ENCODE measurements at places on chromosomes 13 and 19. TPM values are rescaled to one million over a fixed set of nuclear protein-coding genes. Genes with fewer than 3 reads are reported as not detected.

PVR gene
- total RNA-seq: 52.1 TPM

LRRC4B gene
- not detected for total RNA-seq

LYPD5 gene
- 2.6 TPM for total RNA-seq

MAP4K1 gene
- 6.8 TPM for total RNA-seq

WASF3 gene
- 0.20 TPM for total RNA-seq

IL4I1 gene
- total RNA-seq: not detected

ICAM5 gene
- 19.2 TPM for total RNA-seq

LIN37 gene
- total RNA-seq: 17.0 TPM

OR7C1 gene
- not detected for total RNA-seq

GRCh38 chr19:42519108-42519507 lies 9.2 kb downstream of the CEACAM1 start:
- H3K4me1 ChIP-seq: no peaks in the 10 kb centered on the region
- no peaks in the 10 kb centered on the region for H3K27me3 ChIP-seq
- H3K4me3 ChIP-seq: no peak overlapping the region
- no peak for DNase-seq
- H3K36me3 ChIP-seq: no peaks in the 10 kb centered on the region

GRCh38 chr13:23488442-23488841 lies 54.9 kb upstream of the SACS start:
- no peaks in the 10 kb centered on the region for H3K36me3 ChIP-seq
- H3K27ac ChIP-seq: no peak overlapping the region
- no peak overlapping the region for H3K4me3 ChIP-seq
- DNase-seq: peak; percentile 67

- H3K27me3 ChIP-seq: no peaks in the 10 kb centered on the region
- no peaks in the 10 kb centered on the region for H3K36me3 ChIP-seq
- DNase-seq: peak; percentile 79
These were observed 1.1 kb downstream of the CAPS start for GRCh38 chr19:5914946-5915781.

- no peaks in the 10 kb centered on the region for H3K27me3 ChIP-seq
- H3K27ac ChIP-seq: no peak overlapping the region
- no peak overlapping the region for H3K4me3 ChIP-seq
- no peaks in the 10 kb centered on the region for H3K4me1 ChIP-seq
- no peaks in the 10 kb centered on the region for H3K36me3 ChIP-seq
- DNase-seq: no peak
These were observed 815.4 kb downstream of the DACH1 start for GRCh38 chr13:71051573-71051972.

DNA sequence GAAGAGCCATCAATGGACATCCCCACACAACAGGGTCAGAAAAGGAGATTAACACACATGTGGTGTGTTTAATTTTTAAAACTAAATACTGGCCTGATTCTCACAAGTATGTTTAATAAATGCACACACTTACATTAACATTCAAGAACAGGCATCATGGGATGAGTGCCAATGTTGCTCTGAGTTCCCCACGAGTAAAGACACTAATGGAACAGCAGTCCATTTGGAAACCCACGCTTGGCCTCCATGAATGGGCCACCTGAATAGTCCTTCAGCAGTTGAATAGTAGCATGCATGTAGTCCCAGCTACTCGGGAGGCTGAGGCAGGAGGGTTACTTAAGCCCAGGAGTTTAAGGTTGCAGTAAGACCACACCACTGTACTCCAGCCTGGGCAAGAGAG lies 195.2 kb upstream of the IPO5 start:
- DNase-seq: no peak
- no peaks in the 10 kb centered on the region for H3K36me3 ChIP-seq
- no peak overlapping the region for H3K27ac ChIP-seq

DNA sequence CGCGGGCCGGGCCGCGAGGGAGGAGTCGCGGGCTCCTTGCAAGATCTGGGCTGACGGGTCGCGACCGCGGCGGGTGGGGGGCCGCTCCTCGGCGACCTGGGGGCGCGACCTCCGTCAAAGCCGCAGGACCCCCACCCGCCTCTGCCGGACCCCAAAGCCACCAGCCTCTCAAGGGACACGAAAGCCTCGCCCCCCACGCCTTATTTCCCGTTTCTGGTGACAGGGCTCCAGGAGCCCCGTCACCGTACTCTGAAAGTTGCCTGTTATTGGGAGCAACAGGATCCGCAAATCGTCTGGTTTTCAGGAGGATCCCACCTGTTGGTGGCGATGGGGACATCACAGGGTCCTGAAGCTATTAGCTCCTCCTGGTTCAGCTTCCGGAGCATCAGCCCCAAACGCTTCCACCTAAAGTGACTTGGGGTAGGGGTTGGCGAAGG lies 530 bp downstream of the MAU2 start:
- peaks cover 23% of the 10 kb centered on the region for H3K4me1 ChIP-seq
- peak overlapping the region; percentile 93 for H3K4me3 ChIP-seq
- H3K27me3 ChIP-seq: no peaks in the 10 kb centered on the region
- DNase-seq: no peak
- H3K36me3 ChIP-seq: peaks cover 15% of the 10 kb centered on the region
- H3K27ac ChIP-seq: peak overlapping the region; percentile 71

- H3K27ac ChIP-seq: no peak overlapping the region
- H3K4me3 ChIP-seq: no peak overlapping the region
- H3K4me1 ChIP-seq: no peaks in the 10 kb centered on the region
These were observed 31.5 kb downstream of the SLC7A1 start for GRCh38 chr13:29563941-29564340.

GRCh38 chr13:74039154-74039553 lies 95.0 kb downstream of the KLF12 start:
- no peak for DNase-seq
- H3K36me3 ChIP-seq: no peaks in the 10 kb centered on the region
- H3K4me1 ChIP-seq: peaks cover 8% of the 10 kb centered on the region
- H3K4me3 ChIP-seq: no peak overlapping the region

DNA sequence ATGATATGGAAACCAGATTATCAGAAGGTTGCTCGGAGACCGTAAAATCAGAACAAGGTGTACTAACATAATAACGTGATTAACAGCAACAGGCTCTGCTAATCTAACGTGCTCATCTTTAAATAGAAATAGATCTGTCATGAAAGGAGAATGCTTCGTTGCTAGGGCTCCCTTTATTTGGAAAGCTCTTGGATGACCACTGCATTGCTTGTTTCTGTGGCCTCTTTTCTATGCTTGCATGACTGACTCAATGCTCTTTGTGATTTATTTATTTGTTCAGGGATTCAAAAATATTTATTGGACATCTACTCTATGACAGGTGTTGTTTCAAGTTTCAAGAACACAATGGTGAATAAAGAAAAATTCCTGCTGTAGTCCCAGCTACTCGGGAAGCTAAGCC lies 22.3 kb upstream of the ZDHHC20 start:
- DNase-seq: peak; percentile 55
- 0 out of 2 replicates have a peak, but pooled peaks cover 8% of the 10 kb centered on the region for H3K4me1 ChIP-seq

GRCh38 chr19:40808497-40808896 lies 9.5 kb downstream of the EGLN2 start:
- DNase-seq: no peak
- H3K27me3 ChIP-seq: no peaks in the 10 kb centered on the region
- no peak overlapping the region for H3K4me3 ChIP-seq
- H3K4me1 ChIP-seq: peaks cover 4% of the 10 kb centered on the region
- peaks cover 4% of the 10 kb centered on the region for H3K36me3 ChIP-seq

DNA sequence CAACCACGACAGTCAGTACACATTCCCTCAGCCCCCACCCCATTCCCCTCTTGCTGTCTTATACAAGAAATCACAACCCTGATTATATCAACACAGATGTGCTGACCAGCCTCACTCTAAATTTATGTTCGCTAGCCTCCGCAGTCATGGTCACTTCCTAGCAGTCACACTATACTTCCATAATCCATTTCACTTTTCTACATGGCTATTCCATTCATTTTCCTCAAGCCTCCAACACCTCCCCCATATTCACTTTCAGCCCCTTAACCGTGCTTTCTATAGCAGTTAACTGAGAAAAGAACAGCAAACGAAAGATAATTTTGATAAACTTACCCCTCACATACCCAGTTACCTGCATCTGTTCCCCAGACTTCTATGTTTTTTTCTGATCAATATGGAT lies 8.4 kb downstream of the LSM14A start:
- no peaks in the 10 kb centered on the region for H3K27me3 ChIP-seq
- DNase-seq: no peak
- H3K4me1 ChIP-seq: peaks cover 54% of the 10 kb centered on the region
- no peak overlapping the region for H3K27ac ChIP-seq

DNA sequence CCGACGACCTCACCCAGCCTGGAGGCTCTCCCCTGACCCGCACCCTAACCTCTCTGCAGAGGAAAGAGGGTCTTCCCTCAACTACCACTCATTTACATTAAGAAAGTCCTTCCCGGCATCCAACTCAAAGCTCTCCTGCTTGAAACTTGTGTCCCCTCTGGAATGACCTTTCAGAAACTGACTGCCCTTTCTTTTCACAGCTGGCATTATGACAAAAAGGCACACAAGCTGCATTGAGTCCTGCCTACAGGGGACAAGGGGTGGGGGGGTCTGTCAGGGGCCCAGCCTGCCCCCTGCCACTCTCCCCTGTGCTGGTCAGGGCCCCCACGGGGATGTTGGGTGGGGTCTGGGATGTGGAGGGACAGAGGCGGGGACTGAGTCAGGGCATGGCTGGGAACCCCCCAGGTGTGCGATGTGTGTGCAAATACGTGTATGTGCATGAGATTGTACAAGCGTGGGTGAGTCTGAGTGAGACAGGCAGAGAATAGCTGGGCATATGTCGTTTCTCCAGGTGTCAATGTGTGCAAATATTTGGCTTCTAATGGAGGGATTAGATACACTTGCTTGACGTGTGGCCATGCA lies 2.0 kb downstream of the COL5A3 start:
- no peaks in the 10 kb centered on the region for H3K36me3 ChIP-seq
- H3K4me1 ChIP-seq: no peaks in the 10 kb centered on the region
- H3K27ac ChIP-seq: no peak overlapping the region
- H3K4me3 ChIP-seq: no peak overlapping the region
- peaks cover 97% of the 10 kb centered on the region for H3K27me3 ChIP-seq

DNA sequence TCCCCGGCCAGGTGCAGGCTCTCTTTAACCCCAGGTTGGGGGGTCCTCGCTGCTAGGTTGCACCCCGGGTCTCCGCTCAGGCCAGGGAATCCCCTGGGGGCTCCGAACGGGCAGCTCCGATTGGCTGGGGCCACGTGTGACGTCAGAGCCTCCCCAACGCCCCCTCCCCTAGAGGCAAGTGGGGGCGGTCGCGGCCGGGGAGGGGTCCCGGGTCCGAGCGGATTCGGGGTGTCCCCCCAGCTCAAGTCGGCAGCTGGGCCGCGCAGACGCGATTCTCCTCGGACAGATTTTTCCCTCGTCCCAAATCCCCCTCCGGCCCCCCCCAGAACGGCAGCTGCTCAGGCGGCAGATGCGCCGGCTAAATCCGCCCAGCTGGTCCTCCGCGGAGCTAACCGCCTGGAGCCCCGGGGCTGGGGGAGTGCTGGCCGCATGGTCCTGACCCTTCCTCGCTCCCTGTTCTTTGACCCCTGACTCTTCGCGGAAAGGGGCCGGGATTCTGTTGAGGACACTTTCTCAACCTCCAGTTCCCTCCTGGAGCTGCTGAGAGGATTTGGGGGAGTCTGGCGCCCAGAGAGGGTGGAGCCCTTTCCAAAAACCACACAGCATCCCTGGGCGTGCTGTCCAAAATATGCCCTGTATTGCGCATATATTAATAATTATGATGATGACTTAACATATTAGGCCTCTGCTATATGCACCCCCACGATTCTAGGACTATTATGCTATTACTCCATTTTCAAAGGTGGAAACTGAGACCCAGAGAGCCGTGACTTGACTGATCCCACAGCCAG lies 25.4 kb upstream of the SEMA6B start:
- peaks cover 15% of the 10 kb centered on the region for H3K27me3 ChIP-seq
- H3K36me3 ChIP-seq: no peaks in the 10 kb centered on the region
- no peak for DNase-seq
- no peak overlapping the region for H3K27ac ChIP-seq
- no peaks in the 10 kb centered on the region for H3K4me1 ChIP-seq
- peak overlapping the region; percentile 31 for H3K4me3 ChIP-seq

DNA sequence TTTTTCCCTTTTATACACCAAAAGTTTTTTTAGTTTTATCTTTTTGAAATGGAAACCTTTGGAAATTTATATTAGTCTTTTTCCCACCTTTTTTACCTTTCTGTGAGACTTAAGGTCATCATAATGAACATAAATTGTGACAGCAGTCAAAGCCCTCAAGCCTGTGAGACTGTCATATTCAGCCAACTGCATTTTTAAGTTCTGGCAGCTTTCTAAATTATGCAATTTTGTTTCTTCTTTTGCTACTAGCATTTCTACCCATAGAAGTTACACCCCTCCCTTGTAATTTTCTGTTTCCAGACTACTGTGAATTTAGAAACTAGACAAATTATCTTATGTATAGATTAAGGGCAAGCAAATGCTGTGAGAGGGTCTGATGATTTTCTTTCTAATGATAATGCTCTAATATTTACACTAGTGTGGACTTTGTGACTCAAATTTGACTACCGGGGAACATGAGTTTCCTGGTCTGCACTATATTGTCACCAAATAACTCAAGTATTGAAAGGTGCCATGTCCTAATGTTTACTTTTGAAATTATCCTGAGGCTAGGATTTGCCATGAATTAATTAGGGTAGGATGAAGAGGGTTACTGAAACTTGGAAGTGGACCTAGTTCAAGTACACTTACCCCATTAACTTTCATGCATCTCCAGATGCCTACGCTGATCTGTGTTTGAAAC lies 43.7 kb downstream of the FRY start:
- H3K27ac ChIP-seq: no peak overlapping the region
- no peaks in the 10 kb centered on the region for H3K36me3 ChIP-seq
- DNase-seq: no peak
- no peak overlapping the region for H3K4me3 ChIP-seq
- H3K4me1 ChIP-seq: no peaks in the 10 kb centered on the region

GRCh38 chr19:7515645-7516151 lies at the start of gene ZNF358:
TSS of gene ZNF358 (plus strand) at chr19:7516103. CDS start at chr19:7519243, 3,140 bp downstream.
- no peaks in the 10 kb centered on the region for H3K36me3 ChIP-seq
- H3K27ac ChIP-seq: no peak within 1 kb of the TSS
- DNase-seq: peak; percentile 77
- H3K4me1 ChIP-seq: peaks cover 19% of the 10 kb centered on the region

DNA sequence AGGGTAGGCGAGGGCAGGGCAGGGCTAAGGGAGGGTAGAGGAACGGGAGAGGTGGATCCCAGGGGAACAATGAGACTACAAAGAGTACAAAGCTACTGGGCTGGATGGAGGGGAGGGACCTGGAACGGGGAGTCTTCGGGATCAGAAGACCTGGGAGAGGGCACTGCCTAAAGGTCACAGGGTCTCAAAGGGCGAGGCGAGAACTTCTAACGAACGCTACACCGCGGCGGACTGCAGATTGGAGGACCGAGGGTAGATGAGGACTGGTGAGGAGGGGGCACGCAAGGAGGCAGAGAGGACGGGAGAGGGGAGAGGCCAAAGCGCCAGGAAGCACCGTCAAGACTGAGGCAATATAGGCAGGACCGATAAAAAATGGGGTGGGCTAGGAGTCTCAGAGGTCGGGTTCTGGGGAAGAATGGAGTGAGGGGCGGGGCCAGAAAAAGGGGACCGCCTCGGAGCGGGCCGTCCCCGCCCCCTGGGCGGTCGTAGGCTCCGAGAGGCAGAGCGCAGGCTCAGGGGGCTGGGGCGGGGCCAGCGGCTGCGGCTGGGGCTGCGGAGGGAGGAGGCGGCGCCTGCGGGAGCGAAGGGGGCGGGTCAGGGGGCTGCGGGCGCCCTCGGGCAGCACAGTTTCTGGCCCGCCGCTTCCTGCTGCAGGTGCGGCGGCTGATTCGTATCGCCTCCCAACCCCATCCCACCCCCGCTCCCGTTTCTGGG lies 1.3 kb upstream of the KCNC3 start:
- H3K27me3 ChIP-seq: no peaks in the 10 kb centered on the region
- peak; percentile 70 for DNase-seq
- peaks cover 22% of the 10 kb centered on the region for H3K4me1 ChIP-seq
- no peak overlapping the region for H3K4me3 ChIP-seq
- no peaks in the 10 kb centered on the region for H3K36me3 ChIP-seq

- peak; percentile 45 for DNase-seq
- H3K36me3 ChIP-seq: no peaks in the 10 kb centered on the region
- no peak overlapping the region for H3K4me3 ChIP-seq
- no peak overlapping the region for H3K27ac ChIP-seq
- peaks cover 28% of the 10 kb centered on the region for H3K4me1 ChIP-seq
- H3K27me3 ChIP-seq: no peaks in the 10 kb centered on the region
These were observed 373.5 kb downstream of the KCTD12 start for GRCh38 chr13:76512721-76513145.

All from PC-9 (cell line).